ENCODE measurements at places on chromosomes 12 and 14.

GRCh38 chr12:131783915-131784541 is 44.2 kb upstream of the MMP17 start:
- DNase-seq, result no peak

- DNase-seq, result no peak
Observed at GRCh38 chr14:100675699-100676684, 50.7 kb upstream of the DLK1 start.

GRCh38 chr12:6952863-6953441 is 1.8 kb downstream of the PTPN6 start:
- no peak for DNase-seq

- DNase-seq, result no peak
Observed at GRCh38 chr12:40263616-40264409, 39.0 kb downstream of the LRRK2 start.

- DNase-seq, result no peak
Observed at GRCh38 chr12:116591855-116592637, 32.9 kb downstream of the MAP1LC3B2 start.

GRCh38 chr14:104882325-104882973 is 17.4 kb downstream of the CEP170B start:
- no peak for DNase-seq

DNA sequence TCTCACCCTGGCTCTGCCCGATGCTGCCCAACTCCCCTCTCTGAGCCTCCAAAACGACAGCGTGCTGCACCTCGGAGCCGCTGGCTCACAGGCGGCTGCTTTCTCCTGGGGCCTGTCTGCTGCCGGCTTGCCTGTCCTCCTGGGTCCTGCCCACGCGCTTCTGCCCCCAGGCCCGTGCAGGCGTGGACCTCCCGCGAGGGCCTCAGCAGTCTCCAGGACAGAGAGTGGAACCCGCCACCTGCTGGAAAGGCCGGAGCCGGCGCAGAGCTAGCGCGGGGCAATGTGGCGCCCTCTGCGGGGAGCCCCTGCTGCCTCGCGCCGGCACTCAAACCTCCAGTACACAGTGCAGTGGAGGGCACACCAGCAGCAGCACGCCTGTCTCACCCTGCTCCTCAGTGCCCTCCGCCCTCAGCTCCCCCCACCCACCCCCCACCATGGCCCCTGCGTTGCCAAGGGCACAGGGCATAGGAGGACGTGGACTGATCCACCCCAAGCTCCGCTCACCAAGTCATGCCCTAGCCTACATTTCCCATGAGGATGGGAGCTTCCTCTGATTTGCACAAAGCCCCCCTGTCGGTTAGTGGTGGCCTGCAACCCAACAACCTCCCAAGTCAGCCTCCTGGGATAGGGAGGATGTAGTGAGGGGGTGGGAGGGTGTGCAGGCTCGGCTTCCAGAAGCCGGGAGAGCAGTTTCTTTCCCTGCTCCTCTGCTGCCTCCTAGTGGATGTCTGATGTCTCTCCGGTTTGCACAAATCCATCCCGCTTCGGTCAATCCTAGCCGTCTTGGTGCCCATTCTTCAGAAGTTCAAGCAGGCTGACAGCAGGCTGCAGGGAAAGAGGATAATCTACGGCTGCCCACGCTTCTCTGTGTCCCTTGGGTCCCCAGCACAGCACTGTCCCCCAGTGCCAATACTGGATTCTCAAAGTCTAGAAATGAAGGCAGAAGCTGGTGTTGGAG is 25.2 kb downstream of the KRT8 start:
- no peak for DNase-seq

- DNase-seq, result no peak
Observed at GRCh38 chr14:79056879-79057278, 886.7 kb downstream of the NRXN3 start.
